ENCODE measurements at places on chromosomes 3 and 15. TPM values are rescaled to one million over a fixed set of nuclear protein-coding genes. Genes with fewer than 3 reads are reported as not detected.

Gene GREM1
- total RNA-seq: 0.12 TPM

Gene LARP6
- total RNA-seq: 22.4 TPM

Gene CMC1
- total RNA-seq: 16.1 TPM

Gene ABHD6
- total RNA-seq: 6.5 TPM

Gene ISLR
- total RNA-seq: not detected

DNA sequence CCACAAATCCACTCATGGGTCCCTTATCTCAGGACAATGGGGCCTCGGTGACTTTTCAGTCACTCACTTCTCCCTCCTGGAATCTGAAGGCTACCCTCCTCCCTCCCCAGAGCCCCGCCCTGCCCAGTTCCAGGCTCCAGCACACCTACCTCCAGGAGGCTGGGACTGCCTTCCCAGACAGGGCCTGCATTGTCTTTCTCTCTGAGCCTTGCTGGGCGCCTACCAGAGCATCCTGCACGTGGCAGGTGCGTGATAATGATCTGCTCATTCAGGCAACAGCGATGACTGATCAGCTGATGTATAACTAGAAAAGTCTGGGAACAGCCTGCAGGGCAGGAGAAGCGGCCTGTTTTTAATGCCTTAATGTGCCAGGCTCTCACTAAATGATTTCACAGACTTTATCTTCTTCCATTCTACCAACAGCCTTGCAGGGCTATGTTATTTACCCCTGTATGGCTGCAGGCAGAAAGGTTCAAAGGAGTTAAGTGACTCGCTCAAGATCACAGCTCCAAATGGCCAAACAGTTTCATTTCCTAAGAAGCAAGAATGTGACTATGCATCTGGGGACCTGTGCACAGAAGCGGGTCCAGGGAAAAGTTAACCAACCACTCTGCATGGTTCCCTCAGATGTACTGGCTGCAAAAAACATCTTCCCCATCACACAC is 6.3 kb downstream of the ADAMTS17 start:
- 0 out of 2 replicates have a peak, but pooled peaks cover 4% of the 10 kb centered on the region for H3K4me1 ChIP-seq
- H3K4me3 ChIP-seq: no peak overlapping the region
- peaks cover 10% of the 10 kb centered on the region for H3K27me3 ChIP-seq
- no peak for DNase-seq
- no peaks in the 10 kb centered on the region for H3K36me3 ChIP-seq

DNA sequence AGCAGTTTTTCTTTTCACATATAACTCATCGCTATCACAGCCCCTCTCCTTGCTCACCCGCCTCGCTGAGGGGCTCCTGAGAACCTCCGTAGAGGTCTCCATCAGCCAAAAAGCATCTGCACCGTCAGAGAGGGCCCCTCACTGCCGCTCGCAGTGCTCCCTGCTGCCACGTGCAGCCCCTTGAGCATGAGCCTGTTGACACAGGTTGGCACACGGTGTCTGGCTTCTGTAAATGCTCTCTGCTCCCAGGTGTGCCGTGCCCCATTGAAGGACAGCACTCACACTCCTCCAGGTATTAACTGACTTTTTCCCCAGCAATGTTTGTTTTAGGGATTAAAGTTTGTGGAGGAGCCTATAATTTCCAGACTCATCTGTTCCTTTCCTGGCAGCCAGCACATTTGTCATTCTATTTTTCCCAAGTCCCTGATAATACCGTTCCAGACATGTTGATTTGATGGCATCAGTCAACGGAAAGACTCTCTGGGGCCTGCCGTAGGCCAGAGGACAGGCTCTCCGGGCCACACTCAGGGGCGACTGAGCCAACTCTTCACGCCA is 2.1 kb upstream of the FURIN start:
- no peaks in the 10 kb centered on the region for H3K36me3 ChIP-seq
- DNase-seq: no peak
- H3K27ac ChIP-seq: no peak overlapping the region
- H3K27me3 ChIP-seq: no peaks in the 10 kb centered on the region
- H3K4me3 ChIP-seq: no peak overlapping the region

DNA sequence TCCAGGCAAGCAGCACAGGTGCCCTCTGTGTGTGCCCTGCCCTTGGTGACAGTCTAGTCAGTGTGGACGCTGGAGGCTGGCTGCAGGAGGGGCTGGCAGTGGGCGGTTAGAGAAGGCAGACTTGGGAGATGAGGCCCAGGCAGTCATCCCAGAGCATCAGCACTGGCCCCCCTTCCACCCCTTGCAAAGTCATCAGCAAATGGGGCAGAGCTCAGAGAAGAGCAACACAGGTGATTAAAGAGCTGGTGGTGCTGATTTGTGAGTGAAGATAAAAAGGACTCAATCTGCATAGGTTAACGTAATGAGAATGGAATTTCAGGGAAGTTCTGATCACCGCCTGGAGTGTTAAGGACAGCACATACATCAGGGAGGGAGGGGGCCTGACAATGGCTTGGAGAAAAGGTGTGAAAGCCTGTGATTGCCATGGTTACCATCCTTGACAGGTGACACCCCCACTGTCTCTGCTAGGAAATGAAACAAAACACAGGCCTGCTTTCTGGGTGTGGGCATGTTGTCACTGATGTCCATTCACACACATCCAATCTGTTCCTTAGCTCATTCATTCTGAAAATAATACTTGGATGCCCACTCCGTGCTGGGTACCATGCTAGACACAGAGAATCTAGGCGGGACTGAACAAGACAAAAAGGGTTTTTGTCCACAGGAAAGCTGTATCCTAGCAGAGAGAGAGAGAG is 269.6 kb upstream of the ST8SIA2 start:
- H3K36me3 ChIP-seq: no peaks in the 10 kb centered on the region
- H3K27ac ChIP-seq: peak overlapping the region; percentile 20

DNA sequence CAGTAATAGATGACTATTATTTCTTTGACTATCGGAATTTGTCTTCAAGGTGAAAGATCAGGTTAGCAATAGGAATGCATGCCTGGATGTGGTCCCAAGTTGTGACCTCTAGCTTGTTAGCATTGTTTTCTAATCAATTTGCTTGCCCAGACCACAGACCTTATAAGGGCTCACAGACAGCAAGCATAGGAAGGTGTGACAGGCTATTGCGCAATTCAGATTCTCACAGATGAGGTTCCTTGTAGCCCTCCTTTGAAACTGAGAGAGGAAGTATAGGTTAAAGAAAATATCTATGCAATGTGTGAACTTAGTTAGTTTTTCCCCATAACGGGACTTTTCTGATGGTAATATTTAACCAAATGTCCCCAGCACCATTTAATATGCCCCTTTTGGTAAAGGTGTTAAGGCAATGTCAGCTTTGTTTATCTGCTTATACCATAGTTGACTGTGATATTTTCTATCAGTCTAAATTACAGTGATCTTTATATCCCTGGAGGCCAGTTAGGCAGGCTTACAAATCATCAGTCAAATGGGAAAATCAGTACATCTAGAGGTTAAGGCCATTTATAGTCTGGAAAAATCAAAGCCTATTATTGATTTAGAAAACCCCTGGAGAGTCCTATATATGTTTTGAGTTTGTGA is 168.1 kb upstream of the MBNL1 start:
- DNase-seq: peak; percentile 63
- H3K27me3 ChIP-seq: no peaks in the 10 kb centered on the region
- H3K4me3 ChIP-seq: no peak overlapping the region
- no peak overlapping the region for H3K27ac ChIP-seq
- peaks cover 10% of the 10 kb centered on the region for H3K4me1 ChIP-seq

DNA sequence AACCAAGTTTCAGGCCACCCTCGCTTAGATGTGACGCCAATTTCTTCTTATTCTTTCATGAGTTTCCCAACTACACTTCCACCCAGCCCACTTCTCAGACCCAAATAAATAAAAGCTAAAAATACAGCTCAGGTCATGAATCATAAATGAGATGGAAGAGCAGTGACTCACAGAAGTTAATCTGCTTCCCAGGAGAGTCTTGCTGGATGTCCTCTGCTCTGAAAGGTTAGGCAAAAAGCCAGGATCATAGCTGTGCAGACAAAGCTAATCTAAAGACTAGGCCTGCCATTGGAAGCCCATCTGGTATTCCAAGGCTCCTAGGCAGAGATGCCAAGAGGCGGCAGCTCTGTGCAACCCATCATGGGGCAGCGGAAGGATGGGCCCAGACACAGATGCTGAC is 24.1 kb downstream of the SHC4 start:
- no peak overlapping the region for H3K27ac ChIP-seq
- H3K36me3 ChIP-seq: no peaks in the 10 kb centered on the region
- no peak overlapping the region for H3K4me3 ChIP-seq

- no peaks in the 10 kb centered on the region for H3K36me3 ChIP-seq
- H3K27me3 ChIP-seq: no peaks in the 10 kb centered on the region
- H3K4me3 ChIP-seq: no peak overlapping the region
- DNase-seq: no peak
- H3K27ac ChIP-seq: no peak overlapping the region
- H3K4me1 ChIP-seq: 0 out of 2 replicates have a peak, but pooled peaks cover 3% of the 10 kb centered on the region
Observed at GRCh38 chr3:63029921-63030320, 154.7 kb upstream of the CADPS start.

GRCh38 chr3:58492494-58492905 is 604 bp downstream of the KCTD6 start:
- H3K4me3 ChIP-seq: peak overlapping the region; percentile 92
- peaks cover 51% of the 10 kb centered on the region for H3K4me1 ChIP-seq
- H3K27me3 ChIP-seq: no peaks in the 10 kb centered on the region
- no peak for DNase-seq

DNA sequence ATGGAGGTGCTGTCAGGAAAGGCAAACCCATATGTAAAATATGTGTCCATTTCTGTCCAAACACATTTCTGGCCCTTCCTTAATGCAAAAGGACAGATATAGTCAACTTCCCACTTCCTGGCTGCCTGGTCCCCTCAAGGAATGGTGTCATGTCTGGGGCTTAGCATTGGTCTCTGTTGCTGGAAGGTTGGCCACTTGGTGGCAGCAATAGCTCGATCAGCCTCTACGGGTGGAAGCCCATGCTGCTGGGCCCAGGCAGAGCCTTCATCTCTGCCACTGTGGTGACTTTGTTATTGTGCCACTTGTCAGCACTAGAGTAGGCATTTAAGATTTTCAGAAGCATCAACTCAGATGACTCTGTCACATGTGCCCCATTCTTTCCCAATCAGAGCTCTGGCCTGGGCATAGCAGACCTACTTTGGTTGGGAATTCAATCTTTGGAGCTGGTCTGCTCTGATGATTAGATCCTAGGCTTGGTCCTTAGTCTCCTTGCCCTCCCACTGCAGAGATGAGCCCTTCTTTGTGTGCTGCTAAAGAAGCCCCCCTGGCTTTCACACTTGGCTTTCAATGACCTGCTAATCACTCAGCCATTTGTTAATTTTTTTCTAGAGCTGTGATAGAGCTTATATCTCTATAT is 51.0 kb upstream of the SPSB4 start:
- no peak overlapping the region for H3K4me3 ChIP-seq

- H3K27ac ChIP-seq: no peak overlapping the region
- peaks cover 24% of the 10 kb centered on the region for H3K4me1 ChIP-seq
- no peaks in the 10 kb centered on the region for H3K36me3 ChIP-seq
- H3K4me3 ChIP-seq: no peak overlapping the region
Observed at GRCh38 chr3:189307963-189308362, 136.2 kb downstream of the TPRG1 start.
